ENCODE measurements at places on chromosomes 3 and 15.
A peak's percentile ranks its signal among the peaks of the same experiment; 100 is the strongest.

GRCh38 chr3:44186111-44186672, 55.5 kb upstream of the TOPAZ1 start:
- DNase-seq, result no peak

- peak; percentile 68 for DNase-seq
Measured at GRCh38 chr3:53229606-53230005, 26.2 kb downstream of the TKT start.

GRCh38 chr3:183650554-183650953, 15.1 kb downstream of the KLHL24 start:
- DNase-seq, result no peak

DNA sequence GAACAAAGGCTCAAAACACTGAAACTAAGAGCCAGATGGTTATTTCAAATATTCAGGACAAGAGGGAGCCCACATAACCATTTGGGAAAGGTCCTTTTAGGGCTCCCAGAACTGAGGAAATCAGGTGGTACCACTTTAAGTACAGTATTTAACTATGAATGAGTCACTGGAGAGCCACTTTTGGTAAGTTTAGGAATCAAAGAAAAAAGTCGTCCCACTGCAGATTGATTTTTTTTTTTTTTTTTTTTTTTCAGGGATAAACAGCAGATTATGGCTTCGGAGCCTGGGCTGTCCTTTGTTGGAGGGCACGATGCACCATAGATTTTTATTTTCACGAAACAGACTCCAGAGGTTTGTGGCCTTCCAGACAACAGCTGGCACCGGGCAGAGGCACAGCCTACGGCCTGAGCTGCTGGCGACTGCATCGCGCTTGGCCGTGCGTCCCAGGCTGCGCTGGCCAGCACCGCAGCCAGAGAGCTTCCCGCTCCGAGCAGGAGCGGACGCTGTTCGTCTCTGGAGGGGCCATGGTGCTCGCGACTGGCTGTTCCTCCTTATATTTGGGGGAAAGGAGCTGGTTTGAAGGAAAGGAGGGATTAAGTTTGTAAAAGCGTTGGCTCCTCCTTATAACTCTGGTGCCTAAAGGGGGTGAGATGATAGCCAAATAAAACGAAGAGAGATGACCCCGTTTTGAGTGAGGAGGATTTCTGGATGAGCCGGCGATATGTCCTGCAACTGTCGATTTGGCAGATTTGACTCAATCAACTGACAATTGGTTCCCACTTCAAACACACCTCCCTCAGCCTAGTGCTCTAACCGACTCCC, 152.9 kb upstream of the GOLIM4 start:
- no peak for DNase-seq

- no peak for DNase-seq
Measured at GRCh38 chr3:111732252-111732879, 126.7 kb upstream of the PHLDB2 start.

- no peak for DNase-seq
Measured at GRCh38 chr3:141920701-141921100, 44.3 kb downstream of the ATP1B3 start.

- DNase-seq, result no peak
Measured at GRCh38 chr3:180624714-180625113, 22.8 kb downstream of the TTC14 start.

DNA sequence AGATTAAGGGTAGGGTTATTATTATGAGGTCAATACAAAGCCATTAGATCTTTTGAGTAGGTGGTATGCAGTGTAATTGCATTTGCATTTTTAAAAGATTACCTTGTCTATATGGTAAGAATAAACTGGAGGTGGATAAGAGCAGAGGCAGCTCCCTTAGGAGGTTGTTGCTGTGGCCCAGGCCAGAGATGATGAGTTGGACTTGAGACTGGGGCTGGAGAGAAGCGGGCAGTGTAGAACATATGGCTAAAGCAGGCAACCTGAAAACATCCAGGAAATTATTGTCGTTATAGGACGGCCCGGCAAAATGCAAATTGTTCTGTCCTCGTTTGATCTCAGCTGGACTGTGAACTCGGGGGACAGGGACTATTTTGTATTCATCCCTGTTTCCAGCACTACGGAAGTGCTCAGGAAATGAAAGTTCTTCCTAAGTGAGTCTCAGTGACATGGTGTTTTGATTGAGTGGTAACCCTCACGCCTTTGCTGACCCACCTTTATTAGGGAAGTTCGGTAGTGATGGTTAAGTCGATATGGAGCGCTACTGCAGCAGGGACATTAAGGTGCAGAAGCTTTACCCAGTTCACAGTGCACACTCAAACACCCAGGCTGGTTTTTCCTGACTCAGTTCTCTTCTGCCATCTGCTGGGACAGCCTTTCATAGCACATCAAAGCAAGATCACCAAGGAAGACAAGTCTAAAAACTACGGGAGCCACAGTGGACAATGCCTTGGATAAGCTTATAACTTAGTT, 27.2 kb upstream of the VPS33B start:
- no peak for DNase-seq

GRCh38 chr3:10285272-10286132, 7.2 kb downstream of the GHRL start:
- DNase-seq, result no peak

DNA sequence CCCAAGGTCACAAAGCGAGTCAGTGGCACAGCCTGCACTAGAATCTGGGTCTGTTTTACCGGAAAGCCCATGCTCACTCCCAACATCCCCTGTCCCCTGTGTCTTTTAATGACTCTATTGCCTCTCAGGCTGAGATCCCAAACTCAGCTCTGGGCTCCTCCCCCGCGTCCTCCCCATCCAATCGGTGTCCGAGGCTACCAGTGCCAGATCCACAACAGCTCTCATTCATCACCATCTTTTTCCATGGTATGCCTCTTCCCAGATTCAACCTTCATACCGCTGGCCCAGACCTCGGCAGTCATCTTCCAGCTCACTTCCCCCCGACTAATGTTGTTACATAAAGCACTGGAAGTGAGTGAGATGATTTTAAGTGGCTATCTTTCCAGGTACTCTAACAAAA, 16.1 kb upstream of the KY start:
- DNase-seq, result no peak

Data from posterior vena cava (tissue), 2 donors.